ENCODE measurements at places on chromosomes 6 and 20.

DNA sequence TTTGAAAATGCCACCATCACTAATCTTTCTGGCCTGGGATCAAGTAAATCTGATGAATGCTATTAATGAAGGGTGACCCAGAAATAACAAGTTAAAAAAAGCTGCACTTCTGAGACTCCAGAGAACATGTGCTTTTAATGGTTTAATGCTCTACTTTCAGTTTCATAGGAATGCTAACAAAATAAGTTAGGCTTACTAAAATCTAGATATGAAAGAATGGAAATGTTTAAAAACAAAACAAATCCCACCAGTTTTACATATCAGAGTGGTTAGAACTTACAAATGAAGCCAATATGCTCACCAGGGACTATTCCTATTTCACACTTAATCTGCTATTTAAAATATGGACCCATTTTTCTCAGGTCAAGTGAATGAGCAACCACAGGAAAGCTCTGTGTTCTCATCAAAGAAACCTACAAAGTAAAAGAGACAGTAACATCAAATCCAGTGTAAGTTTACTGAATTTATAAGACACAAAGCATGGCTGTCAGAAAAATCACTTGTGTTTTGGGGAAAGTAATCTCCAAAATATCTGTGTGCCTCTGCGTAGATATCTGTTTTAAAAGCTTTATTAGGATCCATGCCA, 40.3 kb downstream of the FYN start:
- DNase-seq, result no peak

DNA sequence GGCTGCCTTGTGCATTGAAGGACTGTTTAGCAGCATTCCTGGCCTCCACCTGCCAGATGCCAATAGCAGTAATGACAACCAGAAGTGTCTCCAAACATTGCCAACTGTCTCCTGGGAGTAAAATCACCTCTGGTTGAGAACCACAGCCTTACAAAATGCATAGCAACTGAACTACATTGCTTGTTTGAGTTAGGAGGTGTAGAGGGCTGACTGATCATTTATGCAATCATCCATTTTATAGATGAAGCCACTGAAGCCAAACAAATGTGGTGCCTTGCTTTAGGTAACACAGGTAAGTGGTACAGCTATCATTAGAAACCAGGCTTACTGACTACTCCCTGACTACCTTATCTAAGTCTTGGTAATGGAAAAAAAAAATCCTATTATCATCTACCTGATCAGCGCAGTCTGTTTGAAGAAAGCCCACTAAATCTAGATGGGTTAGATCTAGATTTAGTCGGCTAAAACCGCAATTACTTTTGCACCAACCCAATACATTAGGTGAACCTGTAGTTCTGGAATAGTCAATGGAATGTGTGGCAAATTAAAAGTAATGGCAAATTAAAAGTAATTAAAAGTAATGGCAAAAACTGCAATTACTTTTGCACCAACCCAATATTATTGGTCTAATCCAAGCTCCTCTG, 47.7 kb upstream of the F13A1 start:
- no peak for DNase-seq

- no peak for DNase-seq
Observed at GRCh38 chr6:37052027-37052628, 46.7 kb downstream of the FGD2 start.

DNA sequence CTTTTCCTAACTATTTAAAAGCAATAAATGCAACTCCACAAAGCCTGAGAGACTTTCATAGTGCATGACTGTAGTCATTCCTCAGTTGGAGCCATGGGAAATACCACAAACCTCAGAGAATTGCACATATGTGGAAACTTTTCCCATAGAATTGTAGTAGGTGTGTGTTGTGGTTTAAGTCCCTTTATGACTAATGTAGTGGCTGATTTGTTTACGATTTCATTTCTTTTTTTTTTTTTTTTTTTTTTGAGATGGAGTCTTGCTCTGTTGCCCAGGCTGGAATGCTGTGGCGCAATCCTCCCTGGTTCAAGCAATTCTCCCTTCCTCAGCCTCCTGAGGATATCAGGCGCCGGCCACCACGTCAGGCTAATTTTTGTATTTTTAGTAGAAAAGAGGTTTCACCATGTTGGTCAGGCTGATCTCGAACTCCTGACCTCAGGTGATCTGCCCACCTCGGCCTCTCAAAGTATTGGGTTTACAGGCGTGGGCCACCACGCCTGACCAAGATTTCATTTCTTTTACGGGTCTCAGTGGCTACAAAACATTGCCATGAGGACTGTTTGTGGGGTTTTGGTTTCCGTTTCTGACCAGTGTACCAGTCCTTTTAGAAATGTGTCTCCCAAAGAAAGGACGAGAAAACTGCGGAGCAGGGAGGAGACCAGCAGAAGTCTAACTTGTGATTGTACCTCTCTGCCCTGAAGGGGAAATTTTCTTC, 212.1 kb upstream of the MARCKS start:
- DNase-seq, result no peak

DNA sequence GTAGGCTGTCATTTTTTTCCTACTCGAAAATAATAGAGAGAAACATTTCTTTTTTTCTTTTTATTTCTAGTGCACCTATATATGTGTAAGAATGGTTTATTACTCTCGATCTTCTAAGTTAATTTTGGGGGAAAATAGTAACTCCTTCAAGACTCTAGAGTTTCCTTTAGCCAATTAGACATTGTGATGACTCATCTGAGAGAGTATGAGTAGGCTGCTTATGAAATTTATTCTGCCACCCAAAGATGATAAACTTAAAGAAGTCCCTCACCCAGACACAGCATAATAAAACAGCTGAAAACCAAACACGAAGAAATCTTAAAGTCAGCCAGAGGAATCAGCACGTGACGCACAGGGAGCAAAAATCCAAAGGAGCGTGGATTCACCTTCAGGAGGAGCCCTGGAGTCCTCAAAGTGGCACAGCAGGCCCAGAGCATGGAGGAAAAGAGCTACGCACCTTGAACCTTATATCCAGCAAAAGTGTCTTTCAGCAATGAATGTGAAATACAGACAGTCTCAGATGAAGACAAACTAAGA, 81.9 kb downstream of the ERMARD start:
- no peak for DNase-seq

DNA sequence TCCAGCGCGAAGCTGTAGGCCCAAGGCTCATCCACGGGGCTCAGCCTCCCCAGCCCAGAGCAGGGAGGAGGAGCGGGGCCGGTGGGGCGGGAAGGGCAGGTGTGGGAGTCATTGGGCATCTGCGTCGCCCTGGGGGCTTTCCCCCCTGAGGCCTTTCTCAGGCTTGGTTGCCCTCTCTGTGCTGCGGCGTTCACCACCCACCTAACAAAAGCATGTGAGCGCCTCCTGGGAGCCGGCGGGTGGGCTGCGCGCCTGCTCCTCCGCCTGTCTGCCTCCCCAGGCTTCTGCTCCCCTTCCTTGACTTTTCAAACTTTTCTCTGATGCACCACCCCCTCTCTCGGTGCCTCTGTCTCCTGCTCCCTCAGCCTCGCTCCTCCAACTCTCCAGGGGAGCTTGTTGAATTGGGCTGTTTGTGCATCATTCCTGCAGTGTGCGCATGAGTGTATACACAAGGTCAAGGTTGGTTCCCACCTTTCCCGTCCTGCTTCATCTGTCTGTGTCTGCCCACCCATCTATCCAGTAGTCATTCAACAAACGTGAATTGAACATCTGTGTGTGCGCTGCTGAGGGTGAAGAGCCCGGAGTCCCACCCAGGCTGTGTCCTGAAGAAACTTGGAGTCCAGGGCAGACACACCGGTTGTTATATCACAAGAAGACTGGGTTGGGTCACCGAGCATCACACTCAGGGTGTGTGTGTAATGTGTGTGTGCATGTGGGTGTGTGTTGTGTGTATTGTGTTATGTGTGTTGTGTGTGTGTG, 82.4 kb upstream of the NNAT start:
- DNase-seq, result no peak

DNA sequence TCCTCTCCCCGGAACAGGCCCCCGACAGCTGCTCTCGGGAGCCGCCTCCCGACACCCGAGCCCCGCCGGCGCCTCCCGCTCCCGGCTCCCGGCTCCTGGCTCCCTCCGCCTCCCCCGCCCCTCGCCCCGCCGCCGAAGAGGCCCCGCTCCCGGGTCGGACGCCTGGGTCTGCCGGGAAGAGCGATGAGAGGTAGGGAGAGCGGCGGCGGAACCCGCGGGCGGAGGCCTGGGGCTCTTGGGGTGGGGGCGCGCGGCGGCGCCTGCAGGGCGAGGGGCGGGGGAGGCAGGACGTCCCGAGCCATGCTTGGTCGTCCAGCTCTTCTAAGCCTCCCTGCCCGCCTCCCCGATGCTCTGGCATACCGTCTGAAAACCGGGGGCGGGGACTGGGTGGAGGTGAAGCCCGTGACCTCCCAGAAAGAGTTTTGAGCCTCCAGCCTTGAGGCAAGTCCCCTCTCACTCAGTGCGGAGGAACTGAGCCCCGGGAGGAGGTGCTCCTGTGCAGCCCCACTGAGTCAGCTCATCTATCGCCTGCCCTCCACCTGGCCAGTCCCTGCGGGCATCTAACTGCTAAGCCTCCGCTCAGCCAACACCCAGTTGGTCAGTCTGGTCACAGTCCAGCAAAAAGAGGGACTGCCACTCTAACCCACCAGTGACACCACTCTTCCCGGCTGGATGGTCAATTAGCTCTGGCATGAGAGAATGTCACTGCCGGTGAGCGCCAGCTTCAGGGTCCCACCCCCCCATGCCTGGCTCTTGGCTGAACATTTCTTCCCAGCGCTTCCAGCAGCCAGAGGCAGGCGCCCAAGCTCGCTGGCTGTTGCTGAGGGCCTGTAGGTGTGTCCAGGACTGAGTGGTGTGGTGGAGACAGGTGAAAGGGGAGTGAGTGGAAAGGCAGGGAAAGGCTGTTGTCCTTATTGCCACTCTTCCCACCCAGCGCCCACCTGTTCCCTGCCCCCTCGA, 482 bp downstream of the DDR1 start:
- DNase-seq, result peak; percentile 45

GRCh38 chr6:139423971-139424667, 49.7 kb upstream of the CITED2 start:
- no peak for DNase-seq
